ENCODE measurements at places on chromosomes 7 and 10.
A peak's percentile ranks its signal among the peaks of the same experiment; 100 is the strongest.

GRCh38 chr7:143975617-143976016 is 21.0 kb downstream of the OR2F1 start:
- DNase-seq, result no peak

DNA sequence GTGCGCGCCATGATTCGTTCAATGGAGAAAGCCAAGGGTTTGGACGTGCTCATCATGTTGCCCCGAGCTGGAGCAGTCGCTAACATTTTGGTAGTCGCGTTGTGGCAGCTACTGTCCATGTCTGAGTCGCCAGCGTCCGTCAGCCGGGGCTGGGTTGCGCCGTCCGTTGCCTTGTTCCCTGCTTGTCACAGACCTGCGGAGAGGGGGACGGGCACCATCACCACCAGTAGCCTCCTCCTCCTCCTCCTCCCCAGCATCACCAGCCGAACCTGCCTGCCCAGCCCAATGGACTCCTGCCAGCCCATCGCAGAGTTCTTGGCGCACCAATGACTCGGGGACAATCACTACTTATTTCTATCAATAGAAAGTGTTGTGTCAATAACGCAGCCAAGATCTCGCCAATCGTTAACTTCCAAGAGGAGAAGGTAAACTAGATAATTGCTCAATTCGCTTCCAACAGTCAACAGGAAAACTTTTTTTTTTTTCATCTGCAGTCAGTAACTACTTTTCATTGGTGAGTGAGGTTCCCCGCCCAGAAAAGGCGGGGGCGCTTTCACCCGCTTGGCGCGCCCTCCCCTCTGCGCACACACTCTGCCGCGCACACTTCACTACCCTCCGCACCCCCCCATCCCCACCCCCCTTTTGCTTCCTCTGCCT is at the start of gene FEZF1:
Gene FEZF1 (minus strand): TSS at position 432 of the 657 bp plus-strand sequence. CDS start 313 bp downstream, at position 119.
- DNase-seq, result no peak

GRCh38 chr7:86814661-86815379 is 171.1 kb downstream of the GRM3 start:
- peak; percentile 19 for DNase-seq

DNA sequence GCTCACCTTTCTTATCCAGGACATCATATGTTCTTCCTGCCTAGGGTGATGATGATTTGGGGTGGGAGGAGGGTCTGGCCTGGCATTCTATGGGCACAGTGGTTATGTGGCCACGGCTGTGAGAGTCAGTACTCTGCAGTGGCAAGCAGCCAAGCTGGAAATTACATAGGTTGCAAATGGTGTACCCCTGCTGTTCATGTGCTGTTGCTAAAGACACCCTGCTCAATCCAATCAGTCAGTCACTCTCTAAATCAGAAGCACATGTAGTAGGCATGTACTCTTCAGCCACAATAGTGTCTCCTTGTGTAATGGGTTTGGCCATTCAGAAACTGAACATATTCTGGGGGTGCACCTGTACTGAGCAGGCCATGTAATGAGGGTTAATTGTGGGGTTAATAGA is 449.1 kb upstream of the ANKRD30A start:
- DNase-seq, result no peak

DNA sequence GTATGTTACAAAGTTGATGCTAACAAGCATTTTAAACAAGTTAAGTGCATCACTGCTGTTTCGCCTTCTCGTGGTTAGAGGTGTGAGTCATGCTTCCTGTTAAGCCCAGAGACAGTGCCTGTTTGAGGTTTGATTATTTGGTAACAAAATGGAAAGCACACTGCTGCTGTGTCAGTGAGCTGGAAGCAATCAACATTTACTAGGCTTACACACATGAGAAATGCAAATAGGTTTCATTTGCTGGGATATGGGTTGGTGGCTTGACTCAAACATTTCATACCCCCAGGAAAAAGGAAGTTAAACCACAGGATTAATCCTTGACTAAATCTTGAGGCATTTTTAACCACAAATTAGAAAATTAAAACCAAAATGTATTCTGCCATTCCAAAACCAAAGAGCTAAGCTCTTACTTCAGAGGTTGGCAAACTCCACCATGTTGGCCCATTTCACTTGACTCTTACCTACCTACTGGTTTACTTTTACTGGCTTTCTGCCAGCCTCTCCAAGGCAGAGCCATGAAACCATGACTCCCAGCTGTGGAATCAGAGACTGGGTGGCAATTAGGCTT is 139.2 kb downstream of the ETV1 start:
- DNase-seq, result no peak

GRCh38 chr7:44261240-44261639 is 60.5 kb downstream of the YKT6 start:
- DNase-seq, result no peak

GRCh38 chr7:70042533-70042932 is 444.3 kb downstream of the AUTS2 start:
- no peak for DNase-seq

GRCh38 chr10:96765406-96766240 is 45.3 kb upstream of the PIK3AP1 start:
- no peak for DNase-seq

- no peak for DNase-seq
Measured at GRCh38 chr10:122267849-122268737, 3.0 kb upstream of the BTBD16 start.

DNA sequence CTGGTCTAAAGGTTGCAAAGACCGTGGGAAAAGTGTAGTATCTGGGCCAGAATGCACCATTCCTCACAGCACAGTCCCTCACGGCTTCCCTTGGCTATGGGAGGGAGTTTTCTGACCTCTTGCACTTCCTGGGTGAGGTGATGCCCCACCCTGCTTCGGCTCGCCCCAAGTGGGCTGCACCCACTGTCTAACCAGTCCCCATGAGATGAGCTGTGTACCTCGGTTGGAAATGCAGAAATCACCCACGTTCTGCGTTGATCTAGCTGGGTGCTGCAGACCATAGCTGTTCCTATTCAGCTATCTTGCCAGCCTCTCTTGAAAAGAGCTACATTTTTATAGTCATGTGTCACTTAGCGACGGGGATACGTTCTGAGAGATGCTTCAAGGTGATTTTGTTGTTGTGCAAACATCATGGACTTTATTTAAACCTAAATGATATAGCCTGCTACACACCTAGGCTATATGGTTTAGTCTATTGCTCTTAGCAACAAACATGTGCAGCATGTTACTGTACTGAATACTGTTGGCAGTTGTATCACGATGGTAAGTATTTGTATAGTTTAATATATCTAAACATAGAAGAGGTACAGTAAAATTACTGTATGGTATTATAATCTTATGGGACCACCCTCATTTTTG is 120.0 kb downstream of the PPP1R9A start:
- no peak for DNase-seq

DNA sequence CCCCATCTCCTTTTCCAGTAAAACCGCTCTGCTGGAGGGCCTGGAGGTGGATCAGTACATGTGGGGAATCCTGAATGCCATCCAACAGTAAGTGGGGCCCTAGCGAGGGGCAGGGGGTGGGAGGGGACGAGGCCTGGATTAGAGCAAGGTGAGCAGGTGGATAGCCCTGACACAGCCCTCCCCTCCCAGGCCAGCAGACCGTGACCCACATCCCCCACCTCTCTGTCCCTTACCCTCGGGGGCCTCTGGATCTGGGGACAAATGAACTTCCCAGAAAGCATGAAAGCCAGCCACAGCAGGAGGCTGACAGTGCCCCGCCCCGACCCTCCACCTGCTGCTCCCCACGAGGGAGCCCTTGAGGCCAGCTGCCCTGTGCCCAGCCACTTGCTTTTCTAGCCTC is 41.8 kb upstream of the PPIF start:
- no peak for DNase-seq

DNA sequence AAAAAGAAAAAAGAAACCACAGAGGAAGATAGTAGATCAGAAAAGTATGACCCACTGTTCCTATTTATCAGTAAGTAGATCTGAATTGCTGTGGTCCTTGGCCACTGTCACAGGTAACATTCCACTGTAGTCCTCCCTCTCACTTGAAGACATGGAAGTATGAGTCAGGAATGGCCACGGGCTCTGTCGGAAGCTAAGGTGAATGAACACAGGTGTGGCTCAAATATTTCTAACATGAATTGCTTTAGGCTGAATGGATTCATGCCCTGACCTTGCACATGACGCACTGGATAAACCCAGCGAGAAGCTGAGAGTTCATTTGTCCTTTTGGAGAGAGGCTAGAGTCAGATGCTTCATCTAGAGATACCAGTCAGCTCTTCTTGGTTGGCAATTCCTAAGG is 224.5 kb upstream of the SP8 start:
- no peak for DNase-seq

- no peak for DNase-seq
Measured at GRCh38 chr10:46321770-46322169, 35.0 kb downstream of the ANTXRL start.

DNA sequence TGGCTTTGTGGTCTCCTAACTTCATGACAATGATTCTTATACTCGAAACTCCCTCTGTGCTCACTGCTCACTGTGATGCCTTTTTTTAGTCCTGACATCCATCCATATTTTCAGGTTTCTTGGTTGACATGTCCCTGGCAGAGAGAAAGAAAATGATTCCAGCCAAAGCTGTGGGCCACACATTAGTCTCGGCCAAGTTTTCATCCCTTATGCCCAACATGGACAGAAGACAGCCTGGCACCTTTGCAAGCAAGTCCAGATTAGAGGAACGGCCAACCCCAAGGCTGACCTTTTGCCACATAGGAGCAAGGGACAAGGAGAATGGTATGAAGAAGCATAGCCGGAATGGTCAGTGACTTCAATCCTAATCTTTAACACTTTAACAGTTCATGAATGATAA is 8.7 kb upstream of the OPALIN start:
- DNase-seq, result no peak

GRCh38 chr10:132601567-132601966 is 64.0 kb downstream of the INPP5A start:
- DNase-seq, result no peak

DNA sequence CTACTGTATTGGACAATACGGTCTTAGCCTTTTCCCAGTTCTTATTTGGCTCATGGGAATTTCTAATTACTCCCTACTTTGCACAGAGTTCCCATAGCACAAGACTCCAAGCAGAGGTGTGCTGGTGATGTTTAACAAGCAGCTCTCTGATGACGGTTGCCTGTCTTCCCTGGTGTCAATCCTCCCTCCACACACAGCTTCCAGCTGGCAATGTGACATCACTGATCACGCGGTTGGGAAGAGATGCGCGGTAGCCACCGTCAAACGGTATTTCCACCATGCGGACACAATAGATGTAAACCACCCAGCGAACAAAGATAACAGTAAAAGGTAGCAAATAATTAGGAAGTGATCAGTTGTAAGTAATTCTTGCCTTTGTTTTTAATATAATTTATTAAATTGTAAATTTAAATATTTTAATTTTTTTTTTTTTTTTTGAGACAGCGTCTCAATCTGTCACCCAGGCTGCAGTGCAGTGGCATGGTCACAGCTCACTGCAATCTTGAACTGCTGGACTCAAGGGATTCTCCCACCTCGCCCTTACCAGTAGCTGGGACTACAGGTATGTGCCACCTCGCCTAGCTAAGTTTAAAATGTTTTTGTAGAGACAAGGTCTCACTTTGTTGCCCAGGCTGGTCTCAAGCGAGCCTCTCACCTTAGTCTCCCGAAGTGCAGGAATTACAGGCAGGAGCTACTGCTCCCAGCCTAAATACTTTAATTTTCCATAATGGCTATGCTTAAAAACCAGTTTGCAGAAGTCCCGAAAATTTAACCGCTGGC is 36.3 kb upstream of the IL15RA start:
- no peak for DNase-seq

DNA sequence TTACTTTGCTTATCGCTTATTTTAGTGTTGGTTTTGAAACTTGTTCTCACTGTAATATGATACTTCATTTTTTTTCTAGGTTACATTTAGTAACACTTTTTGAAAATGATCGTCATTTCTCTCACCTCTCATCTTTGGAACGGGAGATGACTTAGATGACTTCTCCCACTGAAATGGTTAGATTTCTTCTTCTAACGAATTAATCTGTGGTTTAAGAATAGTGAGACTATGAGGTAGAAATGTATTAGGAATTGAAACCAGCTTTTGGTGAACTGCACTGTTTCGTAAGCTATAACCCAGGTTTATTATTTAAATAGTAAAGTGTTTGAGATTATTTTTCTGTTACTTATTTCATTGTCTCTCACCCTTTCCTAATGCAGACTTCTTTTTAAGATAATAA is 93.7 kb downstream of the PRR15 start:
- DNase-seq, result no peak

GRCh38 chr7:95687759-95688343 is 84.5 kb upstream of the DYNC1I1 start:
- peak; percentile 21 for DNase-seq

DNA sequence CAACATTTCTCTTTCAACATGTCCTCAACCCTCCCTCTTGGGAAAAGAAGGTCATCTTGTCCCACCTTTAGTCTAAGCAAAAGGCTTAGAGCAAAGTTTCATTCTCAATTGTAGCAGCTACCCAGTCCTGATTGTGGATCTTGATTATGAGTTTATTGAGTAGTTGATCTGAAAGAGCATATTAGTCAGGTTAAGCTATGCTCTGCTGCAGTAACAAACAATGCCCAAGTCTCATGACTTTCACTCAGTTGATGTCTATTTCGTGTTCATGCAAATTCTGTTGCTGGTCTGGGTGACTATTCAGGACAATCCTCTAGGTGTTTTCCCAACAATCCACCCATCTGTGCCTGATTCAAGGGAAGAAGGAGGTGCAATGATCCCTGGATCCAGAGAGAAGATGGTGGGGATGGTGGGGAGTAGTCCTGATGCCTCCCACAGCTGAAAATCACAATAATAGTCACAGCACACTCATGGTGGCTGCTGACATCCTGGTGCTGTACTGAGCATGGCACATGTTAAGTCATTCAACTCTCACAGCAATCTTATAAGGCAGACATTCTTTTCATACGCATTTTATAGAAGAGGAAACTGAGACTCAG is 54.7 kb downstream of the NPTX2 start:
- no peak for DNase-seq

DNA sequence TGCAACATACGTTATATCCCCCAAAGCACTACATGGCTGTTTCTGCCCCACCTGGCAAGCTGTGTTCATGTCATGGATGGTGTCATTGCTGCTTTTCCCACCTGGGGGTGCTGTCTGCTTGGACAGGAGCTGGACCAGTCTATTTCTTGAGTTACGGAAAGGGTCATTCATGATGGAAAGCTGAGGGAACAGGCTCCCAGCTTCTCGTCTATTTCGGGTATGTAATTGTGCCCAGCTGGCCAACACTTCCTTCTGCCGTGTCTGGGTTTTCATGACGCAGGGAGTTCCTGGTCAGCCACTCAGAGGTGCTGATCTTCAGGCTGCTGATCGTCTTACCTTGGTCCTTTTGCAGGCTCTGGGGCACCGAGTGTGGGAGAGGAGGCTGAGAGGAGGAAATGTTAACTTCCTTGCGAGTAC is 8.6 kb downstream of the BTBD16 start:
- DNase-seq, result peak; percentile 32

GRCh38 chr10:94677691-94678090 is 5.8 kb upstream of the CYP2C18 start:
- DNase-seq, result no peak

- no peak for DNase-seq
Measured at GRCh38 chr7:105250239-105250638, 138.5 kb downstream of the SRPK2 start.

- no peak for DNase-seq
Measured at GRCh38 chr10:123427165-123427786, 238.9 kb upstream of the GPR26 start.

- DNase-seq, result peak; percentile 56
Measured at GRCh38 chr7:105141068-105141467, 127.1 kb downstream of the KMT2E start.

GRCh38 chr7:33940503-33940902 is 35.2 kb downstream of the BMPER start:
- no peak for DNase-seq

Measured in hippocampal formation (tissue), 2 donors.